Stimulated activated CD8-positive, alpha-beta memory T cell treated with anti-CD3 and anti-CD28 coated beads, Interleukin-15, amount 100 ng/mL, for 48 hours (primary cell): ENCODE measurements at places on chromosomes 1 and 21.

DNA sequence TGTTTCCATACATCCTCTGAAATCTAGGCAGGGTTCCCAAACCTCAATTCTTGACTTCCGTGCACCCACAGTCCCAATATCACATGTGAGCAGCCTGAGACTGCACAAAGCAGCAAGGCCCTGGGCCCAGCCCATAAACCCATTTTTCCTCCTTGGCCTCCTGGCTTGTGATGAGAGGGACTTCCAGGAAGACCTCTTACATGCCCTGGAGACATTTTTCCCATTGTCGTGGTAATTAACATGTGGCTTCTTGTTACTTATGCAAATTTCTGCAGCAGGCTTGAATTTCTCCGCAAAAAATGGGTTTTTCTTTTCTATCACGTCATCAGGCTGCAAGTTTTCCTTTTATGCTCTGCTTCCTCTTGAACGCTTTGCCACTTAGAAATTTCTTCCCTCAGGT lies 3.3 kb upstream of the PIGK start:
- DNase-seq = no peak

GRCh38 chr1:89815611-89816010 lies 5.2 kb upstream of the LRRC8D start:
- DNase-seq = no peak

DNA sequence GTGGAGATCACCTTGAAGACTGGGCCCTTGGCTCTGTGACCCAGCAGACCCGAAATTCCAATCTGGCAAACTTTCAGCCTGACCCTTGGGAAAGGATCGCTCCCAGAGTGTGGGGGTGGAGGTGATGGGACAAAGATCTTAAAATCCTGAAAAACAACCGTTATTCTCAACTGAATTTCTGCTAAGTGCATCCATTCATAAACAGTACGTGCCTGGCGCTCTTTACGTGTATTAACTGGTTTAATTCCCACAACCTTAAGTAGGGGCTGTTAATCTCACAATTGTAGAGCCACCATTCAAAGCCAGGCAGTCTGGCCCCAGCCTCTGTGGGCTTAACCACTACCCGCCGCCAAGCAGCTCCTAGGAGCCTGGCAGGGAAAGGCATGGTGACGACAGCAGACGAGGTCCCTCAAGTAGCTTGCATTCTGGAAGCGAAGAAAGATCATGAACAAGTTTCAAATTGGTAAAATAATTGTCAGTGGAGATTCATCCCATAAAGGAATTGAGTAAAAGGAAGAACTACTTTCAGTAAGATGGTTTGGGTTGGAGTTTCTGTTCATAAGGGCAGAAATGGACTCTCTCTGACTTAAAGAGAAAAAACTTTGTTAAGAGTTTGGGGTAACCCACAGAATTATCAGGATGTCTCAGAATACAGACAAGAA lies 11.4 kb upstream of the RGS16 start:
- DNase-seq = peak; percentile 59

DNA sequence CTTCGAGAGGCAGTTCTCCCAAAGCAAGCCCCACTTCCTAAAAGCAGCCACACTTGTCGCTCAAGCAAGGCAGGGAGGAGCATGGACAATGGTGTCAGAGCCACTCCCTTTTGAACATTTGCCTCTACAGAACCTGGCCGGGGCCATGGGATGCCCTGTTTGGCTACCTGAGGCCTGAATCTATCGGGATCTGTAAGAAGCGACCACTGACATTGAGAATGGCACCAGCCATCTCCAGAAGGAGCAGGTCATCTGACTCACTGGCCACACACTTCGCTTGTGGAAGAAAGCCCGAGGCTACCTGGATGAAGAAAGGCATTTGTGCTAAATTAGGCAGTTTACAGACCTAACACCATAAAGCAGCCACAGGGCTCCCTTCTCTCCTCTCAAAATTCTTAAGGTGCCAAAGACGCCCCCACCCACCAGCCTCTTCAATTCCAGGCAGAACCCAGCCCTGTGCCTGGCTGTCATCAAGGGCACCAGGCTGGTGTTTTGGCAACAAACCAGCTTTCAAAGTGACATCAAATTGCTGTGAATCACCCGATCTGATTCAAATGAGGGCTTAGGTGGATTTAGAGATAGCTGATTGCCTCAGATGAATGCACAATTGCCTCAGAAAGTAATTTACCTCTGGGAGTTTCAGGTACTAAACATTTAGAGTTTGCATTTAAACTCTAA lies 104.8 kb downstream of the ETS2 start:
- peak; percentile 21 for DNase-seq

GRCh38 chr1:194331758-194332157 lies 1145.3 kb upstream of the B3GALT2 start:
- no peak for DNase-seq

DNA sequence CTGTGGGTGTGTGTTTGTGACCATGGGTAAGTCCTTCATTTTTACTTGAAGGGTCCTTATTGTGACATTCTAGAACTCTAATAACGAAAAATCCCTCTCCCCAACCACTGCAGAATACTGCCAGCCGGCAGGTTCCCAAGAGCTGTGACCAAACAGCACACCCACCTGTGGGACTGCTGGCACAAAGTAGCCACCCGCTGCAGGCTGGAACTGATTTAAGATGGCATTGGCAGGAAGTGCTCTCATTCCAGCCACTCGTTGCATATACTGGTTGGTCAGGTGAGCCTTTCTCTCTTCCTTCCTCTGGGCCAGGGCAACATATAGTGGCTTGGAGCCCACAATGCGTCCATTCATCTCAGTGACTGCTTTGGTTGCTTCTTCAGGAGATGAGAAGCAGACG lies 11.6 kb downstream of the PABPC4 start:
- no peak for DNase-seq

GRCh38 chr1:5913078-5913845 lies 79.0 kb downstream of the NPHP4 start:
- no peak for DNase-seq

DNA sequence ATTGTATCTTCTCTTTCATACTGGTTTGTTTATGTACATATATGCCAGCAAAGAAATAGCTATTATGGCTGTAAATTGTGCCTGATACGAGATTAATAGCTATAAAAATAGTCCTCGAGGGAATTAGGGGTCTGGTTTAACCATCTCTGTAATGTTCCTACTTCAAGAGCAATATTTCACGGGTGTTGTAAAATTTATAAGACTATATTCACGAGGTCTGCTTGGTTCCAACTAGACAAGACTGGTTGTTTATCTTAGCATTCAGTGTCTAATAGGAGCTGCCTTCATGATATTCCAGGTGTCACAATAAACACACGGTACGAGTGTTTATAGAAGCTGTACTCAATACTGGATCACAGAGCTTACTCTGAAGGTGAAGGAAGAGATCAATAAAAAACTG lies 389.9 kb downstream of the SIPA1L2 start:
- DNase-seq = no peak

- no peak for DNase-seq
Measured at GRCh38 chr1:6358757-6359201, 34.8 kb downstream of the ACOT7 start.

DNA sequence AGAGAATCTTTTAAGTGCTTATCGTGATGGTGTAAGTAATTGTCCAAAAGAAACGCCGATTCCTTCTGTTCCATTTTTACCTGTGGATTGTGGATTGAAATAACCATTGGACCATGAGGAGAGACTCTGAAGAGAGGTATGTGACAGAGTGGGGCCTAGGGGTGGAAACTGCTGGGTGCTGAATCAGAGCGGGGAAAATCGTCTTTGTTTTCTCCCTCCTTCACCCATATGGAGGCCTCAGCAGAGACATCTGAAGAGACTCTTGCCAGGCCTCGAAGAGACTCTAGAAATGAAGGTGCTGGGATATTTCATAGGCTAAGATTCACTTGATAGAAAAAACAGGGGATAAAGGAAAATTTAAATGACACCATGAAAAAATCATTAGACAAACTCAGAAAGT lies 1327.0 kb downstream of the BRINP3 start:
- no peak for DNase-seq

GRCh38 chr1:39726600-39726999 lies 12.1 kb upstream of the PPIE start:
- DNase-seq = no peak

GRCh38 chr1:212149566-212149965 lies 114.0 kb downstream of the DTL start:
- no peak for DNase-seq

GRCh38 chr1:160187407-160187806 lies 3.0 kb upstream of the CASQ1 start:
- no peak for DNase-seq

DNA sequence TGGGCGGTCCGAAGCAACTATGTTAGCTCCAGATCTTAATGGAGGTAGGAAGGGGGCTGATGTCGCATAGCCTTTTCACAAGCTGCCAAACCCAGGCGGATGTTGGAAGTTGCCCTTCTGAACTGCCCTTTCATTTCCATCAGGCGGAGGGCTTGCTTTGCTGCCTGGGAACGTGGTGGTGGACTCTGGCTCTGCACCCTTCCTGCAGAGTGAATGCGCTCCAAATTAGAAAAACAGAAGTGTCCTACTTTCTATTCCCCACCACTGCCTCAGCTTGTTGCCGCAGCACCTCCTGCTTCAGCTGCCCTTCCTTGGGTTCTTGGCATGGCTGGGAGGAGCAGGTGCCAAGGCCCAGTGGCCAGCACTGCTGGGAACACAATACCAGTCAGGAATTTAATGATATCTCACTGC lies 60.6 kb downstream of the AK4 start:
- DNase-seq = no peak

GRCh38 chr1:10701145-10701544 lies 95.3 kb downstream of the CASZ1 start:
- DNase-seq = no peak

- DNase-seq = no peak
Measured at GRCh38 chr21:42043961-42044360, 27.2 kb upstream of the UMODL1 start.

DNA sequence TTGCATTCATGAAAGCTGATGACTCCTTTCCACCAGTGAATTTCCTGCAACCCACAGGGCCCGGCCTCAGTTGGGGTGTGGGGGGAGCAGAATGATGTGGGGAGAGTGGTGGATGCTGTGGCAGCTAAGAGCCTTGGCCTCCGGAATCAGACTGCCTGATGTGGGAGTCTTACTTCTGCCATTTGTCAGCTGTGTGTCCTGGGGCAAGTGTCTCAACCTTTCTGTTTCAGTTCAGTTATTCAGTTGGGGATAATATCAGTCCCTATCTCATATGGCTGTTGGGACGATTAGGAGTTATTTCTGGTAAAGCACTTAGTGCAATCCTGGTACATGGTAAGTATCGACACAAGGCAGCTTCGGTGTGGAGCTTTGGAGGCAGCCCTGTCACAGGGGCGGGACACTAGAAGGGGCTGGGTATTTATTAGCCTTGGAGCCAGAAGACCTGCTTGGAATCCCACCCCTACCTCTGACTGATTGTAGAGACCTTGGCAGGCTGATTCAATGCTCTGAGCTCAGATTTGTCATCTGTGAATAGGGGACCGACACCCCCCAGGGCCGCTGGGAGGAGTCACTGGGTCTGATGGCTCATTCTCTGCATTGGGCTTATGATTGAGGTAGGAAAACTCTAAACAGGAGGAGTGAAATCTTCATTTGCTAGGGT lies 19.6 kb downstream of the ARHGEF10L start:
- DNase-seq = no peak

DNA sequence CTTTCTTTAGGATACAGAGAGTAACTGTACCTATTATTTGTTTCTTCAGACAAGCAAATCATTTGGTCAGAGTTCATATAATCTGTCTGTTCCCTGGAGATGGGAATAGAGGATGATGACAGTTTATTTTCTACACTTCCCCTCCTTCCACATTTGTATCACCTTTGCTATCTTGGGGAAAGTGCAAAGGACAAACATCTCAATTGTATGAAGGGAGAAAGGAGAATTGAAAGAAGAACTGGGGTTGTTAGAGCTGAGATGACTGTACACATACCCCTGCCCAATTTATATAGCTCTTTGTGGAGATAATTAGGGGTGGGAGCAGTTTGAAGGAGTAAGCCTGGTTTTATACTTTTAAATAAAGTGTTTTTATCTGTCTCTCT lies 14.0 kb downstream of the POLR3GL start:
- no peak for DNase-seq
